ENCODE measurements at places on chromosomes 4 and X.

GRCh38 chr4:42344309-42344708 is 53.0 kb upstream of the SHISA3 start:
- no peak for DNase-seq

DNA sequence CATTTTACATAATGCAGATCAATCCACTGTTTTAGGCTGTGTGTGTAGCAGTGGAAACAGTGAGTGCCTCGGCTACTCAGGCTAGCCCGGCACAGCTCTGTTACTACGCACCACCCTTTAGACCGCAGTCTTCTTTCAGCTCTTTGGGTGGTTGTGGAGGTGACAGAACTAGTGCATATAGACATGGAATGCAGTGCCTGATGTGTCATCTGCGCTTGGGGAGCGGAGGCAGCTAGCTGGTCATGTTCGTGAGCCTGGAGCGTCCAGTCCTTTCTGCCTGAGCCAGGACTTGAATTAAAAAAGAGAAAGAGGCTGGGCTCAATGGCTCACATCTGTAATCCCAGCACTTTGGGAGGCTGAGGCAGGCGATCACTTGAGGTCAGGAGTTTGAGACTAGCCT is 4.8 kb downstream of the TBC1D14 start:
- DNase-seq: no peak

DNA sequence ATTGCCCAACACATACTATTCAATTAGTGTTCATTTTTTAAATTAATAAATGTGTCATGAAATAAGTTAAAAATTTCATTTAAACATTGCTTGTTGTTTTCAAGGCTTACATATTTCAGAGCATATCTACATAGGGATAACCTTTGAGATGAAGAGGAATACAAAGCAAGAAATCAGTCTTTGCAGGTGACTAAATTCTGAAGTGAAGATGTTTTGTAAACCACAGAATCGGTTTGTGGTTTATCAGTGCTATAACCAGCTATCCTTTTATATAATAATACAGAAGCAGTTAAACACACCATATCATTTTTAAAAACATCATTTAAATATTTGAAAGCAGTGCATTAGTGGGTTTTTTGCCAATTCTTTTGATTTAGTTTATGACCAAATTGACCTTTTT is 26.9 kb downstream of the FAM241A start:
- DNase-seq: no peak

- DNase-seq: peak; percentile 67
Observed at GRCh38 chr4:25564836-25565235, 90.8 kb upstream of the SLC34A2 start.

DNA sequence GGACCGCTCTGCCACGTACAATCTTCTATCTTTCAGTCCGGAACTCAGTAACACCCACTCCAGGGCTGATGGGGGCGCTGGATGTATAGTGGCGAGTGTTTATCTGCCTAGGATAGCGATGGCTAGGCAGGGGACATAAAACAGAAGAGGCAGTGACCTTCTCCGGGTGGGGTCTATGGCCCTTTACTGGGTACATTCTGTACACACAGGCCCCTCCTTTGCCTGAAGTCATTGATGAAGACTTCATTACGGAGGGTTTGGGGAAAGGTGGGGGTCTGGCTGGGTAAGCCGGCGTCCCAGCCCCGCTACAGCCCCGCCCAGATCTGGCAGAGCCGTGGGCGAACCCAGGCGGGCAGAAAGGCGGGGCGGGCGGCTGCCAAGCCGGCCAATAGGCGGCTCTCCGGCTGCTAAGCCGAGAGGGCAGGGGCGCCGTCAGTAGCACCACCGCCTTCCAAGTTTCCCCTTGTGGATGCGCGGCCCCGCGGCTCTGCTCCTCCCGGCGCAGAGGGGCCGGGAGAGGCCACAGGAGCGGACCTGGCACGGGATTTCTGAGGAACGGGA is at the start of gene CHST7:
Gene CHST7 (plus strand): TSS at position 435 of the 561 bp plus-strand sequence. CDS start 167 bp downstream, outside the sequence.
- no peak for DNase-seq

DNA sequence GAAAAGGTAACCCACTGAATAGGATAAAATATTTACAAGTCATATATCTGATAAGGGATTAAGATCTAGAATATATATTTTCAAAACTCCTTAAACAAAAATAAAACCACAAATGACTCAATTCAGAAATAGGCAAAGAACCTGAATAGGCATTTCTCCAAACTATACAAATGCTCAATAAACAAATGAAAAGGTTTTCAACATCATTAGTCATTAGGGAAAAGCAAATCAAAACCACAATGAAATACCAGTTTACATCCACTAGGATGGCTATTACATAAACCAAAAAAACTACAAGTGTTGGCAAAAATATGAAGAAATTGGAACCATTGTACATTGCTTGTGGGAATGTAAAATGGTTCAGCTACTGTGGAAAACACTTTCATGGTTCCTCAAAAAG is 167.0 kb upstream of the GALNT7 start:
- no peak for DNase-seq

DNA sequence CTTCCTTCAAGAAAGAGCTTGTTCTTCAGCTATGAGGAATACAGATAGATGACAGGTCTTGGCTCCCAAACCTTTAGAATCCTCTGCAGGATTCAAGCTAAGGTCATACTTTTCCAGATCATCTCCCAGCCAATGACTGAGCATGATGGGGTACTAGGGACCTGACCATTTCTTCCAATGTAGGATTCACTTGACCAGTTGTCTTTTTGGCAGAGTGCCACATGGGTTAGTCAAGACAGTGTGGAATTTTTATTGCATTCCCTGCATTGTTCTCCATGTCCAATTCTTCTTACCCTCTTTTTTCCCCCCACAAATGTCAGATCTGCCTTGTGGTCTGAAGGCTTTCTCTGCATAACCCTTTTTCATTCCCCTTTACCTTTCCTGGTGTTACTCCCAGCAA is 99.5 kb downstream of the CCSER1 start:
- DNase-seq: no peak

GRCh38 chr4:53019485-53020382 is 157.6 kb downstream of the RASL11B start:
- DNase-seq: no peak

DNA sequence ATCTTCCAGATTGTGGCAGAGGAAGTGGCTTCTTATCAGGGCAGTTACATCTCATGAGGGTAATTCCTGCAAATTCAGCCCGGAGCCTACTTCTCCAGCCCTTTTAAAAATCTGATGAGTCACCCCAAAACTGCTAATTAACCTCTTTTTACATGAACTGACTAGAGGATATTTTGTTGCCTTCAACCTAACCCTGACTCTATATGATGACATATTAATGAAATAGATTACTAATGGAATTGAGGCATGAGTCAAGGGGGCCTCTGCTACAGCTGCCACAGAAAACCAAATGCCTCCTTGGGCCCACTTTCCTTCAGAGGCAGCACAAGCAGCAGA is 72.5 kb downstream of the QRFPR start:
- DNase-seq: no peak

GRCh38 chr4:14070289-14070880 is 442.9 kb upstream of the BOD1L1 start:
- DNase-seq: no peak

DNA sequence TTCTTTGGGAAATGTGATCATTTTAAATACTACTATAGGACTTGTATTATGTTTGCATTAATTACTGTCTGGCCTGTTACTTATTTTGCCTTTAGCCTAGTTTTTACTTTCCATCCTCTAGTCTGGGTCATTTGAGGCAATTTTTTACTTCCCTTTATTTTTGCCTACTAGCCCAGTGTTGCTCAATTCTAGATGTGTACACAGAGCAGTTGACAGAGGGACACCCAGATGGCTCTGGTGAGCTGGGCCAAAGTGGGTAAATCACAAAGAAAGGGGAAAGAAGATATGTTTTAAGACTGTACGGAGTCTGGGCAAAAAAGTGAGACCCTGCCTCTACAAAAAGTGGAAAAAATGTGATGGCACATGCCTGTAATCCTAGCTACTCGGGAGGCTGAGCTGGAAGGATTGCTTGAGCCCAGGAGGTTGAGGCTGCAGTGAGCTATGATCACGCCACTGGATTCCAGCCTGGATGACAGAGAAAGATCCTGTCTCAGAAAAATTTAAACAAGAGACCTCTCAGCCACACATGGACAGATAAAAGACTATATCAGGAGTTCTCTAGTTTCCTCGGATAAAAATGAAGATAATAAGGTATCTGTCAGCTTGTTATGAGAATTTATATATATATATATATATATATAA is 35.7 kb downstream of the APOO start:
- DNase-seq: no peak

DNA sequence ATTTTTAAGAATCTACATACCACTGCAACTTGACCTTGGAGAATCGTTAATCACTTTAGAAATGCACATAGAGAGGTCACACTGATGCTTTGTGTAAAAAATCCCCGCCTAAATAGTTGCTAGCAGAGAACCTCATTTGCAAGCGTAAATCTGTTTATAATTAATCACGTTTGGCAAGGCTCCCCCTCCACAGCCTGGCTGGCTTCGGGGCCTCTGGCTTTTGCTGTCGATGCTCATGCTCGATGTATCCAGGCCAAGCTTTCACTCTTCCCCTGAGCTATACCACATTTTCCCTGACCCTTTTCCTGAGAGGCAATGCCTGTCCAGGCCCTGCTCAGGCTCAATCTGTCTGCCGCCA is 23.4 kb downstream of the CYTL1 start:
- no peak for DNase-seq

GRCh38 chr4:2931512-2932301 is 31.5 kb downstream of the NOP14 start:
- DNase-seq: no peak

DNA sequence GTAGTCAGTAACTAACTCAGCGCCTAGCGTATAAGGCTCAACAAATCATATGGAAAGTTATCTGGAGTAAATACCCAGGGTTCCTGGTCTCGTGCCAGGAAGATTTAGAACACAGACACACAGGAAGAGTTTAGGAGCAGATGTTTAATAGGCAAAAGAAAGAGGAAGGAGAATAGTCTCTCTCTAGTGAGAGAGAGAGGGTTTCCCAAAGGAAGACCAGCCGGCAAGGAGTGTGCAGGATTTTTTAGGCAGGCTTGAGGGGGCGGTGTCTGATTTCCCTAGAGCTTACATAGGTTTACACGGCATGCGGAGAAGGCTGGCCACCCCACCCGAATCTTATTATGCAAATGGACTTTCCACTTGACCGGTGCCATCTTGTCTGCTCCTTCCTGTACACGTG is 284.0 kb upstream of the FRG1 start:
- DNase-seq: no peak

DNA sequence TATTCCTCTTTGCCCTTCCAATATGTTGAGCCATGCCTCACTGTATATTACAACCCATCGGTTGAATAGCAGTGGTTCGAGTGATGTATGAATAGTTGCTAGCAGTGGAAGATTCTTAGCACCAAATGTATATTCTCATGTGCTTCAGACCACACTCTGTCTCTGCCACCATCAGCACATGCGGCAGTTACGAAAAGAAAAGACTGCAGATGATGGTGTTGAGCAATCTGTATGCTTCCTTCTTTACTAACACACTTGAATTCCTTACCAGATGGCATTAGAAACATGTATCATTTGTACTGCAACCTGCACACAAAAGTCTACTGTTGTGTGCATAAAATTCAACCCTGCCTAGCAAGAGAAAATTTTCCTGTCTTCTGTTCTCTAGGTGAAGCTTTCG is 214.6 kb downstream of the ENOX2 start:
- no peak for DNase-seq

DNA sequence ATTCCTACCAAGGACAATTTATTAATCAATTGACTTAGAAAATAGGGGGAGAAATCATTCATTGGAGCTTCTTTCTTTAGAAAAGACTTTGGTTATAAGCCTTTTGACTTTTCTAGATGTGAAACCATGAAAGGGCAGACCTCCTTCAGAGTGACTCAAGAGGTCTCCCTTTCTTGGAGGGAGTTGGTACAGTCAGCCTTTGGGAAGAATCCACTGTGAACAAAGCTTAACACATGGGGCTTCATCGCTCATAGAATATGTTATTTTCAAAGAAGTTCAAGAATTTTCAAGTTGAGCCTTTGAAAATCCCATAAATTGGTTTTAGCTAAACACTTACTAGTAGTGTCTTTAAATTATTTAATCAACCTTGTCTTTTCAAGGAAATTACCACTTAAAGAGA is 28.0 kb downstream of the RIPPLY1 start:
- DNase-seq: no peak

GRCh38 chrX:46408553-46409407 is 136.4 kb downstream of the ZNF674 start:
- DNase-seq: no peak

DNA sequence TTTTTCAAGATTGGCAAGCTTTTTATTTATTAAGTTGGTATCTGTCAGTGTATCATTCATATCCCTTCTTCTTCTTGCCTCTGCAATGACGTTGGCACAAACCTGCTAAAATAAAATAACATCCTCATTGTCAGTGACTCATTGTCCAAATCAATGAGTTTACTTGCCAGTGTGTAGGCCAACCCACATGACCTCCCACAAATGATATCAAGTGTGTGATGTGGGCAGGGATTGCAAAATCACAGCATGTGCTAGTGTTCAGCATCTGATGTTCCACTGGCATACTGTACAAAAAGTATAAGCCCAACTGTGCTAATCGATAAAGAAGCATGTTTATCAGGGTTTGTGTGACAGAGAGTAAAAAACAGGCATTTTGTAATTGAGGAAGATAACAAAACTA is 25.5 kb downstream of the GPAT3 start:
- DNase-seq: no peak

DNA sequence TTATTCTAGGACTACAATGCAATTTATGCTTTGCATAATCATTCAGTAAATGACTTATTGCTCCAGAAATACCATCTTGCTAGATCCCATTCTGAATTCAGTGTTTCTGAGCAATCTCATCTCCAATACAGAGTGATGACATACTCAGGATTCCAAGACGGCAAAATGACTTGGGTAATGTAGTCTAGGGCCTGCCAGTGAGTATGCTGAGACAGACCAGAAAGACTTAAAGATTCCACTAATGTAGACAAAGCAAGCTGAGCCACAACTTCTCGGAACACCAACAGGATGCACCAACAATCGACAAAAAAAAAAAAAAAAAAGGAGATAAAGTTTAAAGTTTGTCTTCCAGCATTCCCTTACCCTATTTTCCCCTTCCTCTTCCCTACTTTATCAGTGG is 919 bp upstream of the SEC24B start:
- no peak for DNase-seq

GRCh38 chr4:183170894-183171293 is 71.8 kb downstream of the WWC2 start:
- no peak for DNase-seq

DNA sequence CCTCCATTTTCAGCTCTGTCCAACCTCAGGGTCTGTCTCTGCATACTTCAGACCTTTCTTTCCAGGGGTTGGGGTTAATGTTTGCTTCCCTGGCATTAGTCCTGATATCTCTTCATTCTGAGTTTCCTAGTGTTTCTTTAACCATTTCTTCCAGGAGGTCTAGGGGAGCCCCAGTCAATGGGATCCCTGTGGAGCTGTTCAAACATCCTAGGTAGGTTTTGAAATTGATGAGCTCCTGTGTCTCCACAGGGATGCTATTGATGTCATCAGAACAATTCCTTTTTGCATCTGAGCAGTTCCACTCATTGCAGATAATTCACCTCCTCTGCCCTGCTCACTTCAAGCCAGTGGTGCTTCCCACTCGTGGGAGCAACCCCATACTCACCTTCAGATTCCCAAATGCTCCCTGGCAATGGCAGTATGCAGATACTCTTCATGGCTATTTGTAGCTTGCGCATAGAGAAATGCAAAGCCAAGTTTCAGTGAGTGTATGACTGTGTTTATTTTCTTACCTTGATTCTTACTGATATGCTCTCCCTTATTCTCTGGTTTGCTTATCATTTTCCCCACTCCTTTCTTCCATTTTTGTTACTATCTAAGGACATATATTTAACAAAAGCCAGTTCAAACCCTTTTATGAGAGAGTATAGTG is 33.7 kb upstream of the LIMCH1 start:
- DNase-seq: no peak

GRCh38 chr4:184400375-184400870 is 73.9 kb downstream of the IRF2 start:
- no peak for DNase-seq

- no peak for DNase-seq
Observed at GRCh38 chr4:26912810-26913209, 52.2 kb downstream of the STIM2 start.
